T1000 (cell line): ENCODE measurements at places on chromosomes 13 and 19.

GRCh38 chr13:105936816-105937215 lies 598.6 kb downstream of the EFNB2 start:
- DNase-seq = no peak

DNA sequence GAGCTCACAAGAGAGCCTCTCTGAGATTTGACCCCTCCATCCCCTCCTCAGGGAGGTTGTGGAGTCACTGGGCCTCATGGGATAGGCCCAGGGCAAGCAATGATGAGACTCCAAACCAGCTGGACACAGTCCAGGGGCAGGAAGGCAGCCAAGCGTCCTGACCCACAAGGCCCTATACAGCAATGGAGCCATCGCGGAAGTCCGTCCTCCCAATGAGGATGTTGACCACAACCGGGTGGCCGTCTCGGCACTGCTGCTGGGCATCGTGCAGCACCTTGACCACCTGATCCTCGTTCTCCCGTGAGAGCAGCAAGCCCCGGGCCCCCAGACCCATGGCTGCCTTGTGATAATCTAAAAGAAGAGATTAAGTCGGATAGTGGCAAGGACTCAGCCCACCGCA lies 7.9 kb downstream of the SYDE1 start:
- no peak for DNase-seq

DNA sequence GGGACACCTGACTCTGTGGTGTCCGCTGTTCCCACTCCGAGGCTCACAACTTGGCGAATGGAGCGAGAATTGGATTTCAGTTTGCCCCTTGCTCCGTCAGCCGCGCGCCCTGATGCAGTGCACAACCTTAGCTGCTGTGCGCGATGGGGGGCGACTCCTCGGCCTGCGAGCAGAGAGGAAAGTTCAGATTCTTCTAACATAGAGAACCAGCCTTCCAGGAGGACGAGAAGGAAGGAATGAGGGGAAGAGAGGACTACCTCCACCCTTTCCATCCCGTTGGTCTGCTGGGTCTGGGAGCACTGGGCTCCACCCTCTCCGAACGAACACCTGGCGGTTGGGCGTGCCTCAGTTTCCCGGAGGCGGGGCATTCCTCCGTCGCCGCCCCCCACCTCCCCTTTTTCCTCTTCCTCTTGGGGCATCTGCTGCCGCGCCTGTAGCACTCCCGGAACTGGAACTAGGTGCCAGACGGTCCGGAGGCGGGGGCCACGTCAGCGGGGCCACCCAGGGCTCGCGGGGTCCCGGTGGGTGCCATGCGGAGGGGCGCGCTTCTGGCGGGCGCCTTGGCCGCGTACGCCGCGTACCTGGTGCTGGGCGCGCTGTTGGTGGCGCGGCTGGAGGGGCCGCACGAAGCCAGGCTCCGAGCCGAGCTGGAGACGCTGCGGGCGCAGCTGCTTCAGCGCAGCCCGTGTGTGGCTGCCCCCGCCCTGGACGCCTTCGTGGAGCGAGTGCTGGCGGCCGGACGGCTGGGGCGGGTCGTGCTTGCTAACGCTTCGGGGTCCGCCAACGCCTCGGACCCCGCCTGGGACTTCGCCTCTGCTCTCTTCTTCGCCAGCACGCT lies at the start of gene KCNK6:
Gene KCNK6 (plus strand): TSS at position 425 of the 838 bp plus-strand sequence. CDS start 106 bp downstream, at position 531.
- no peak for DNase-seq

DNA sequence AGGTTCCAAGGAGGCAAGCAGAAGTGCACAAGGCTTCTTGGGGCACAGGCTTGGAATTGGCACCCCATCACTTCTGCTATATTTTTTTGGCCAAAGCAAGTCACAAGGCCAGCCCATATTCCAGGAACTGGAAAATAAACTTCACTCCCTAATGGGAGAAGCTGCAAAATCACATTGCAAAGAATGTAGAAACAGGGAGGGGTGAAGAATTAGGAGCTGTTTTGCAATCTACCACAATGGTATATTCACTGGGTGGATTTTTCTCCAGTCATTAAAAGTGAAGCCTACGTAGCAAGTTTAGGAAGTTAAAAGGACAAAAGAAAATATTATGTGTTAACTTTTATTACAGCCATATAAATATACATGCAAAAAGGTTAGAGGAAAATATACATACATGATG lies 464.8 kb downstream of the COG6 start:
- no peak for DNase-seq

DNA sequence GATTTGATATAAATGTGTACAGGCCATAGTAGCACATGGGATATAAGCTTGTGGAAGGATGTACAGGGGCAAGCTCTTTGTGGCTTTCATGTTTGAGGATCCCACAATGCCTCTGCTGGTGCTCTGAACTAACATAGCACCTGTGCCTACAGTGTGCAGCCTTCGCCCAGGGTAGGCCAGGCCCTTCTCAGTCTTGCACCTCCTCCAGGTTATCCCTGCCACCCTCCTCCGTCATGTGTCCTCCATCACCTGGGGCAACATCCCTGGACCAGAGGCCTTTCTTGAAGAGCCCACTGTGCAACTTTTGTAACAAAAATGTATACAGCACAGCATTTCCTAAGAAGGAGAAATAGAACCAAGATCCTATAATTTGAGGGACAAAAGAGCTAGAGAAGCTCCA lies 306.8 kb downstream of the IRS2 start:
- DNase-seq = no peak

DNA sequence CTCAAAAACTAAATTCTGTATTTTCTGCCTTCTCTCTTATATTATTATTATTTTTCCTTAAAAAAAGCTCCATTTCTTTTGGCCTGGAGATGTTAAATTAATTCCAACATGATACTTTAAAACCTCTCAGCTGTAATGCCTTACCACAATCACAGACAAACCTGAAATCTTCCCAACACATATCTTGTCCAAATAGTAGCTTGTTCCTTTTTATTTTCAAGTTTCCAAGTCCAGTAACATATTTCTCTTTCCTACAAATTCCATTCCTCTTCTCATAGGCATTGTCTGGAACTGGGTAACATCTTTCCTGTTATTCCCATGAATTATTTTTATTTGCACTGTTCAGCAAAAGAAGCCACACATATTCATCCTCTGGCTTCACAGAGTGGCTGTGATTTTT lies 137.0 kb downstream of the SLITRK6 start:
- no peak for DNase-seq

GRCh38 chr19:55285229-55285890 lies 1.6 kb downstream of the BRSK1 start:
- no peak for DNase-seq

DNA sequence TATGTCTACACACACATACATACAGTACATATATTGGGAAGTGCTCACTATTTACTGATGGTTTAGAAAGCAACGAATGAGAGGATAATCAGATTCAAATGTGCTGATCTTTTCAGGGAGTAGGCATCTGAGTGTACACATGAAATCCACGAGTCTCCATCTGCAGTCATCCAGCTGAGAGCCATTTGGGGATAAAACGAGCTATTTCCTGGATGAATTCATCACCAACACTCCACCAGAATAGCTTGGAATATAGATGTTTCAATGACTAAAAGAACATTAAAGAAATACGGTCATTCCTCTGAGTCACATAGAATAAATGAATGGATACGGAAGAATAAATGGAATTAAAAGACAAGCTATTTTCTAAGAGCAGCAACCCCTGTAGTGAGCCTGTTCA lies 721.6 kb upstream of the ARGLU1 start:
- DNase-seq = no peak

DNA sequence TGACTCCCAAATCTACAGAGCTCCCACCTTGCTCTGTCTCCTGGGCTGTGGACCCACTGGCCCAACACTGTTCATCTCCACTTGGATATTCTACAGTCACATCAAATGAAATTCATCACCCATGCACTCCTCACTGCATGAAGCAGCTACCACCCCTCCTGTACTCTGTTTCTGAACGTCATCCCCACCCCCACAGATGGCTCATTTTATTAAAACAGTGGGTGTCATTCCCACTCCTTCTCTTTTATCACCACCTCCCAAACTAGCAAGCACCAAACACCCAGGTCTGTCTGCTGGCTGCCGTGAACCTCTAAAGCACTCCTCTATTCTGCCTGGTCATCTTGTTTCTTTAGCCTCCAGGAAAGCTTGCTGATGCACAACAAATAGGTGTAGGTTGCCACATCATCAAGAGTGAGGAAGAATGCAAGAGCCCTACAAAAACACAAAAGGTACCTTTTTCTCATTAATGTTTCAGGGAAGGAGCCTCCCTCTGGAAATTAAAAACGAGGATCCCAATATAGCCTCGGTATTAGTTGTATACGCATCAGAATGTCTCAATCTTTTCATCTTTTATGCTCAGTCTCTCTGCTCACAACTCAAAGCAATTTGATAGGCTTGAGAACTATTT lies 91.8 kb downstream of the MIPEP start:
- no peak for DNase-seq
